ENCODE measurements at places on chromosomes 2 and 18. TPM values are rescaled to one million over a fixed set of nuclear protein-coding genes. Genes with fewer than 3 reads are reported as not detected.

DNA sequence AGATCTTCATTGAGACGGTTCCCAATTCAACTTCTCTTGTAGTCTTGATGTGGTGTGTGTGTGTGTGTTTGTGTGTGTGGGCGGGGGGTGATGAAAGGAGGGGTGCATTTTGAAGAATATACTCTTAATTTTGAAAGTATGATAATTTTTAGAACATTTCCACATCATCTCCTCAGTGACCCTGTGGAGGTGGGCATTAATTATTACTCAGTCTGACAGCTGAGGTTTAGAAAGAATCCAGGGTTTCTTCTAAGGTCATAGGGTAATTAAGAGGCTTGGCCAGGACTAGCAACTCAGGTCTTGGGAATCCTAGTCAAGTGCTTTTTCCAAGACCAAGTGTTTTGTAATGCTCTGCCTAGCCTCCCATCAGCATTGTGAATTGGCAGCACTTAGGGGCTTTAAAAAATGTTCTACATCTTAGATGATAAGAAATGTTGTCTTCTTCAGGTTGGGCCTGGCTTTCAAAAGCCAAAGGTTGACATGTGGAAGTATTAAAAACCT, 100.5 kb downstream of the SPTBN1 start:
- DNase-seq: no peak

DNA sequence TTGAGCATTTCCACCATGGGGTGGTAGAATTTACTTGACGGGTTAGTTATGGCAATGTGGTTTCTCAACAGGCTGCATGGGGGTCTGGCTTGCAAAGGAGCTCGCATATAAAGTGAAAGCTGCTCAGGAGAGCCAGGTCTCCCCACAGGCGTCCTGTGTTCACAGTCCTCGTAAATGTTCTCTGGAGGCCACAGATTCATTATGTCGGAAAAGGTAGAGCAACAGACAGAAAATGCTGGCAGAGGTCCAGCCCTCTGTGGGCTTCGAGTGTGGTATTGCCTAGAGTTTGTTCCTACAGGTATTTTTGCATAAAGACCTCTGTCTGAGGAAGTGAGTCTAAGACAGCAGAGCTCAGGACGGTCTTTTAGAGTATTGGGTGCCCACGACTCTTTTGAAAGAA, 96.4 kb downstream of the CDCA7 start:
- no peak for DNase-seq

- DNase-seq: no peak
These were observed 90.5 kb downstream of the PMAIP1 start for GRCh38 chr18:59990121-59990823.

- no peak for DNase-seq
These were observed 2.5 kb downstream of the IGFBP5 start for GRCh38 chr2:216692636-216693413.

DNA sequence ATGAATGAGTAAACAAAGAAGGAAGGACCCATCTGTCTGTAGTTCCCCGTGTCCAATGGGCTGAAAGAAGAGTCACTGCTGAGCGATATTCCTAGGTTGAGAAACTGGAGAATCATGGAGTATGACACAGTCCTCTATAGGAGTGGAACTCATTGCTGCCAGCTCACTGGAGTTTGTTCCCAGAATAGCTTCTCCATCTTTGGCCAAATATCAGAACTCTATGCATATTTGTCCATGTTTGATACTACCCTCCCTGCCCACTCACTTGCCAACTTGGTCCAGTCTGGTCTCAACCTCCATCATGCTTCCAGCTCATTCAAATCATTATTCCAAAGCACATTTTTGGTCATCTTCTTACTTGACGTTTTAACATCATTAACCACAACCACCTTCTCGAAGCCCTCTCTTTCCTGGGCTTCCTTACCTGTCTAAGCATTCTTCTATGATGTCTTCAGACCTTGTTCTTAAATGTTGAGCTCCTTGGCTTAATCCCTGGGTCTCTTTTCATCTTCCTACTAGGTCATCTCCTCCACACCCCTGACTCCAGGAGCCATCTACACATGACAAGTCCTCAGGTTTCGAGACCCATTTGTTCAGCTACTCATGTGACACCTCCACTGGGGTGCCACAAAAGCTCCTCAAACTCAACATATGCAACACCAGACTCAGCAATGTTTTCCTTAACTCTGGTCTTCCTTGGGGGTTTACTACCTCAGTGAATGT, 221.6 kb downstream of the MYCN start:
- DNase-seq: no peak

- DNase-seq: no peak
These were observed 62.2 kb downstream of the KIAA2012 start for GRCh38 chr2:202135091-202135874.

- no peak for DNase-seq
These were observed 9.1 kb upstream of the TPRKB start for GRCh38 chr2:73746015-73746876.

DNA sequence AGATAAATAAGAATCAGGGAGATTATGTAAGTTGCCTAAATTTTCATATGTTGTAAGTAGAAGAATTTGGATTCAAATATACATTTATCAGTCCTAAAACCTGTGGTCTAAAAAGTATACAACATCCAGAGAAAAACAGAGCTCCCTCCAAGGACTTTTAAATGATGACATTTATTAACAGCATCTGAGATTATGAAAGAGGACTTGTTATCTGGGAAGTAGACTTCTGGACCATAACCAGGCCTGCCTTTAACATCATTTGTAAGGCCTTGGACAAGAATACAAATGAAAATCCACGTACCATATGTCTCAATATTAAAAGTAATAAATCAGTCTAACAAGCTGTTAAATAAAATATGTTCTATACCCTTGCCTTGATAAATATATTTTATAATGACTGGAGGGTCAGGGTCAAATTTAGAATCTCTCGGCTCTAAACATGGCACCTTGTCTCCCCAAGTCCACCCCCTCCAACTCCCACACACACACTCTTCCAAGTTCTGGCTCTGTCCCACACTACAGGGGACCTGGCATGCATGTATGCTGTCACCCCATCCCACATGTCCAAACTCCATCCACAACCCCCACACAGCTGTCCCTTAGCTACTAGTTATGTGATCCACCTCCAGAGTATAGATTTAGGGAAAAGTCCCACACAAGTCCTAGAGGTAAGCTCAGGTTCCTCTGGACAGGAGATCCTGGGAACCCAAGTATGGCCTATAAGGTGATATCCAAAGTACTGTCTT, 382.6 kb downstream of the CDH2 start:
- DNase-seq: no peak

- DNase-seq: no peak
These were observed 125.8 kb upstream of the MSTN start for GRCh38 chr2:190188289-190188688.

GRCh38 chr2:214504599-214505376, 93.9 kb downstream of the VWC2L start:
- no peak for DNase-seq

DNA sequence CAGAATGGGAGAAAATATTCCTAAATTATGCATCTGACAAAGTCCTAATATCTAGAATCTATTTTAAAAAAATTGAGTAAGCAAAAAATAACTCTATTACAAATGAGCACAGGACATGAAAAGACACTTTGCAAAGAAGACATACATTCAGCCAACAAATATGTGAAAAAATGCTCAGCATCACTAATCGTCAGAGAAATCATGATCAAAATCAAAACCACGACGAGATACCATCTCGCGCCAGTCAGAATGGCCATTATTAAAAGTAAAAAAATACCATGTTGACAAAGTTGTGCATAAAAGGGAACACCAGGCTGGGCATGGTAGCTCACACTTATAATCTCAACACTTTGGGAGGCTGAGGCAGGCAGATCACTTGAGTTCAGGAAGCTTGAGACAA, 63.5 kb downstream of the EVA1A start:
- no peak for DNase-seq

- no peak for DNase-seq
These were observed 40.5 kb upstream of the ATG16L1 start for GRCh38 chr2:233210843-233211547.

DNA sequence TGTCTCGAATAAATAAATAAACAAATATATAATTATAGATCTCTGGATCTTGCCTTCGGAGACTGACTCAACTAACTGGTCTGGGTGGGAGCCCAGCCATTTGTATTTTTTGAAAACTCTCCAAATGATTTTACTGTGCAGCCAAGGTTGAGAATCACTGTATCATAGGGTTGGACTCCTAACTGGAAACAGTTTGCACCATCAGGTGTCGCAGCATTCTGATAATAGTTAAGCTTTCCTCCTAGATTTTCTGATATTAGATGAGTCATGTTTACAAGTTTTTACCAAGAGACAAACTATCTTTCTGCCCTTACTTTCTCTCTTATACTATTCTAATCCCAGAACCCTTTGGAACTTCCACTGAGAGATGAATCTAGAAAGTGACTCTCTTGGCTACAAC, 16.8 kb downstream of the IL37 start:
- DNase-seq: no peak

- no peak for DNase-seq
These were observed 703.8 kb upstream of the RAB6C start for GRCh38 chr2:129275706-129276105.

- no peak for DNase-seq
These were observed 40.6 kb upstream of the RNU4ATAC start for GRCh38 chr2:121489911-121490583.

GRCh38 chr2:36653967-36654694, 42.4 kb upstream of the VIT start:
- DNase-seq: no peak

GRCh38 chr2:53635694-53636093, 131.9 kb upstream of the CHAC2 start:
- DNase-seq: no peak

DNA sequence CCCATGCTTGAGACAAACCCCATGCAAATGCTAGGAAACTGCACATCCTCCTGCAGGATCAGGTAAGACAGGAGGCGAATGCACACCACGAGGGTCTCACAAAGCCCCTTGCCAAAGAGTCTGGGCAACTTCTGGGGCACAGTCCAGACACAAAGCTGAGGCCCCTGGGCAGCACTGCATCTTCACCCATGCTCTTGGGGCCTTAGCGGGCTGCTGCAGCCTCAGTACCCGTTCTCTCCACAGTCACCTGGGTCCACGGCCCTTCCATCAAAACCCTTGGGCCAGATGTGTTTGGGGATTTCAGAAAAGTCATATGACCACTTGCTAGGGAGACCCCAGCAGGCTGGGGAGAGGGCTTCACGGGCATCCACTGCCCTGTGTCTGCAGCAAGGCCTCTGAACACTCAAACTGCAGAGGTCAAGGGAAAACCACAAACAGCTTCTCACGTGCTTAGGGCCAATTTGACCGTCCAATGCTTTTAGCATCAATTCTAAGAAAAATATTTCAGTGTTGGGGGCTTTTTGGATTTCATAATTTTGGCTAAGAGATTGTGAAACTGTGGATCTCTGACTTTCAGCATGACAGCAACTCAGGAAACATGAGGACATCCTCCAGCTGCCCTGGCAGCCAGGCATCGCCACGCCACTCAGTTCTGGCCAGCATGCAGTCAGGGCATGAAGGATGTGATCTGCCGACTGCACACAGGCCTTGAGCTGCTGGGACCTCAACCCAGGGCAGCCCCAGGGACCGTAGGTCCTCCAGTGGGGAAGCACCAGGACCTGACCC, 20.0 kb downstream of the PASK start:
- DNase-seq: no peak

The IL36G gene
- not detected for total RNA-seq

The PRKCE gene
- 9.3 TPM for total RNA-seq

The CIB4 gene
- not detected for total RNA-seq

The EHD3 gene
- 4.0 TPM for total RNA-seq

The COL4A4 gene
- 0.86 TPM for total RNA-seq

Data from right lobe of liver (tissue), 6 donors.